ENCODE measurements at places on chromosomes 16 and 17.

GRCh38 chr17:39218906-39219305 is 6.8 kb downstream of the STAC2 start:
- no peak for DNase-seq

DNA sequence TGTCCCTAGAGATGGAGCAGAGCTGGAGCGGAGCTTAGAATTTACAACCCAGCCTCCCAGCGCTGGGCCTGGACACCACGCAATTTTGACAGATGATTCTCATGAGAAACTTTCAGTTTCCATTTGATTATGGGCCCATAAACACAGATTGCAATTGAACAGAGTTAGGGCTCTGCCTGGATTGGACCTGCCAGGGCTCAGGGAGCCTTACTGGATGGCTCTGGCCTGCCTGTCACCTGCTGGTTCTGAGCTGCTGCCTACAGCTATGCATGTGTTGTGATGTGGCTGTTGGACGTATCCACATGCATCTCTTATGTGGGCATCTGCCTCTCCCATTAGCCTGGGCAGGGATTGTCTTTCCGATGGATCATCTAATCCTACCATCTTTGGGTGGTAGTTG is 73.4 kb upstream of the SDK2 start:
- DNase-seq = no peak

DNA sequence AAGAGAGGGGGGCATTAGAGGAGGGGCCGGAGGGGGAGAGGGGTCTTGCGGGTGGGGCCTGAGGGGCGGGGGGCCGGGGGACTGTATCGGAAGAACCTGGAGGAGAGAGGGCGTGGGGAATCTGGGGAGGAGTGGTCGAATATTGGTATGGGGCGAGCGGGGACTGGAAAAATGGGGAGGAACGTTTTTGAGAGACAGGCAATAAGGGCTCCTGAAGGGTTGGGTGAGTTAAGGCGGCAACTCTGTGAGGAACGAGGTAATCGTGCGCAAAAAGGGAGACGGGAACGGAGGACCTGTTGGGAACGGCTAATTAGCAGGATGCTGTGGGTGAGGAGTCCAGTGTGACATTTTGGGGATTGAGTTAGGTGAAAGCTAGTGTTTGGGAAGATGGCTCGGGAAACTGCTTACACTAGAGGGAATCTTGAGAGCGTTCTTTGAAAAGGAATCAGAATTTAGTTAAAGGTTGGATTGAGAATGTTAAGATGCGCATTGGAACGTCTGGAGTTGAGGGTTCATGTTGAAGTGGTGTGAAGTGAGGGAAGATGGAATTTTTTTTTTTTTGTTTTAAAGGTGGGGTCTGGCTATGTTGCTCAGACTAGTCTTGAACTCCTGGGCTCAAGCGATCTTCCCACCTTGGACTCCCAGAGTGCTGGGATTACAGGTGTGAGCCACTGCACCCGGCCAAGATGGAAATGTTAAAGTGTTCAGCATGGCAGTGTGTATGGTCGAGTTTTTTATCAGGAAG is 662 bp downstream of the WIPF2 start:
- DNase-seq = peak; percentile 16

GRCh38 chr17:78251773-78252103 is 20.3 kb downstream of the TMEM235 start:
- no peak for DNase-seq

DNA sequence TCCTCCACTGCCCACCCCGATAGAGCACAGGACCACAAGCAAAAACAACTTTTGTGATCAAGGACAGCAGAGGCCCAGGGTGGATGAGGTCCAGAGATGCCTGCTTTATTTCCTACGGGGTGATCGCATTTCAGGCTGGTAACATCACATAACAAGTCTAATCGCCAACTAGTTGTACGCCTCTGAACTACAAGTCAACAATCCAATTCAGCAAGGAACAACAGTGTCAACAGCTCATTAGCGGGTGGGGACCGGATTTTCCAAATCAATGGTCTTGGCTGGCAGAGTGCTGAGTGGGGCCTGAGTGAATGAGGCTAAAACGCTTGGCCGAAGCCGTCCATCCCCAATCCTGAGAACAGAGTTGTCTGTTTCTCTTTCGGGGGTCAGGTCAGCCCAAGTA is 17.1 kb downstream of the MRM3 start:
- no peak for DNase-seq

- DNase-seq = no peak
Observed at GRCh38 chr17:42225646-42226045, 31.4 kb upstream of the GHDC start.

DNA sequence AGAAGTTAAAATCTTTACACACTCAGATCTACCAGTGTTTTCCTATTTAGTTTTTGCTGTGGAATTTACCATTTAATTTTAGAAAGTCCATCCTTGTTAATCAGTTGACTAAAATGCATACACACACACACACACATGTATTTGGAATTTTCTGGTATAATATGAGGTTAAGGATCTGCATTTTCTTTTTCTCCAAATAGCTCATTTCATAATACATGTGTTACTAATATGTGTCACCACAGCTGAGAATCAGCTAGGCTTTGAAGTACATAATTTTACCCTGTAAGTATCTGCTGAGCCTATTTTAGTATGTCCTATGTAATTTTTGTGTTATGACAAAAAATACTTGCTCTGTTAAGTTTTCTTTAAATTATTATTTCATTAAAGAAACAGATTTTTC is 143.2 kb downstream of the PHKB start:
- no peak for DNase-seq

DNA sequence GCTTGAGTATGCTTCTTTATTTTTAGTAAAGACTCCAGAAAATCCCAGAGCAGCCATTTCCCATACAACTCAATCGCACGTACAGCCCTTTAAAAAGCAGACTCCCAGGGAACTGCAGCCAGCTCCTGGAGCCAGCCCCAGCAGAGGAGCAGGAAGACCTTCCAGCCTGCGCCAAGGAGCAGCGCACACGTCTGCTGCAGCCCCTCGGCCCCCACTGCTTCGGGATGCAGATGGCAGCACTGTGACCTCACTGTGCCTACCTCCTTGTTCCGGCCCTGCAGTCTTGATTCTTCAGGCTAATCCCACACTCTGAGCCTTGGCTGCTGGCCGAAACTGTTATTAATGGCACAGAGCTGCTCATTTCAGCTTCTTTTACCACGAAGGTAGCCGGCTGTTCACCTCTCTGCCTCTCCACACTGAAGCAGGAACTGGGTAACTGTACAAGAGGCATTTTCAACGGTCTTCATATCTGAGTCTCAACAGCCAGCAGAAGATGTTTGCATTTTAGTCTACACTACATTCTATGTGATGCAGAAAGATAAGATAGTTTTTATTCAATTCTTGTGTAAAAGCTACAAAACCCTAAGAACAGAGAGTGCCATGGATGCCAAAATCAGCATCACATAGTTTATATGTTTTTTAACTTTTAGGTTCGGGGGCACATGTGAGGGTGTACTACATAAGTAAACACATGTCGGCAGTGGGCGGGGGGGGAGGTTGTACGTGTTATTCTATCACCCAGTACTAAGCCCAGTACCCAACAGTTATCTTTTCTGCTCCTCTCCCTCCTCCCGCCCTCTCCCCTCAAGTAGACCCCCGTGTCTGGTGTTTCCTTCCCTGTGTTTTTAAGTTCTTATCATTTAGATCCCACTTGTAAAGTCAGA is 130.9 kb downstream of the ANKRD11 start:
- no peak for DNase-seq

- no peak for DNase-seq
Observed at GRCh38 chr17:16328997-16329396, 24.3 kb downstream of the CENPV start.

- DNase-seq = no peak
Observed at GRCh38 chr17:213286-214105, 32.0 kb upstream of the DOC2B start.

DNA sequence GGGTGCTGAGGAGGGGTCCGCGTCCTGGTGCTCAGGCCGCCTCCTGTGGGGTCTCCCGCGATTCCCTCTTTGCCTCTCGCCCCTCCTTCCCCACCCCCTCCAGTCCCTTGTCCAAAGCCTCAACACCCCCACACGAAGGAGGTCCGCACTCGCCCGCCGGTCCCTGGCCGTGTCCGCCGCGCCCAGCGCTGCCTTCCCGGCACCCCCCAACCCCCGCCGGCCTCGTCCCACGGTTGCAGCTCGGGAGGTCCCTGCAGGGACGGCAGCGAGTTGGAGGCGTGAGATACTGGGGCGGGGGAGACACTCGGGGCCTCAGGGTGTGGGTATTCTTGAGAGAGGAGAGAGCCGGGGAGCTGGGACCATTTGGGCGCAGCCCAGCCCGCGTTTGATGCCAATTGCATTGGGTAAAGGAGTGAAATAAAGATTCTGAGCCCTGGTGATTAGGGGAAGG is 468 bp downstream of the FLYWCH2 start:
- no peak for DNase-seq

GRCh38 chr17:1871756-1872155 is 42.0 kb downstream of the RPA1 start:
- no peak for DNase-seq

Data from NCI-H1048 (cell line).